ENCODE measurements at places on chromosomes 4 and X.

DNA sequence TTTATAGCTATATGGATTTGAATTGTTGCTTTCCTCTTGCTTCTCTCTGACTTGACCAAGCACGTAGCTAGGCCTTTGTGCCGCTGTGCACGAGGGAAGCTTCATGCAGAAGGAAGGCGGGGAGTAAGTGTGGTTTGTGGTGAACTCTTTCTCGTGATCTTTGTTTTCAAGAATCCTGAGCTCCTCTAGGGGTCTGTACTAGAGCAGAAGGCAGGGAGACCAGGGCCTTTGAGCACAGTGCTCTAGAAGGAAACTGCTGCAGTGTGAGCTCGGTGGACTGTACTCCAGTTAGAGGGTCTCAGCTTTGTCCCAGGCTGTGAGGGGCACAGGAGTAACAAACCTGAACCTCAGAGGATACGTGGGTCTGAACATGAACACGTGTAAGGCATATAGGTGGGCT is 49.0 kb downstream of the AGA start:
- no peak for DNase-seq

- no peak for DNase-seq
Observed at GRCh38 chrX:63765712-63766111, 19.3 kb downstream of the ARHGEF9 start.

GRCh38 chrX:17411205-17411604 is 36.2 kb downstream of the NHS start:
- no peak for DNase-seq

DNA sequence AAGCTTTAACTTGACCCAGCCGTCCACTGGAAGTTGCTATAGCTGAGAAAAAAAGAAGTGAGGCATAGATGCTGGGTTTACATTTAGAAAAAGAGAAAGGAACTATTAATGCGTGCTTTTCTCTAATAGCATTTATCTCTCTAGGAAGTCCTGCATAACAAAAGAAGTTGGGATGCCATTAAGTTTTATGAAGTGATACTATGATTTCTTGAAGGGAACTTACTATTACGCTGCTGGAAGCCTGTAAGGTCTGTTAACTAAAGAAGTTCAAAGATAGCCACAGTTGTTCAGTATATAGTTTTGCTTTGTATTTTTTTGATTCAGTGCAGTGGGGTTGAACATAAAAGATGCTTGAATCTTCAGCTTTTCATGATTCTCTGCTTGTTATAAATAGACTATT is 203.4 kb downstream of the CCSER1 start:
- DNase-seq, result no peak

DNA sequence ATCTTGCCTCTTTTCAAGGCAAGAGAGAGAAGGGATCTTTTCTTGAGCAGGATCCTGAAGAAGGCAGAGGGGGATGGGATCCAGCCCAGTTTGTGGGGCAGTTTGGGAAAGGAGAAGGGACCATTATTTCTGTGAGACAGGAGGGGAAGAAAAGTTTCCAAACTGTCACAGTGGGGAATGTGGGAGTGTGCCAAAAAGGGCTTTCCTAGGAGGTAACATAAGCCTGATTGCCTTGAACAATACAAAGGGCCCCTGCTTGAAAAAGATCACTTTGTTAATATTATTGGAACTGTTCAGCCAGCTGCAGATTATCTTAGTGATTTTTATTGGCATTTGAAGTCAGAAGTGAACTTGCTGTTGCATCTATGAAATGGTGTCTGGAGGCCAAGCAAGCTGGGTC is 55.2 kb downstream of the MTM1 start:
- DNase-seq, result no peak

DNA sequence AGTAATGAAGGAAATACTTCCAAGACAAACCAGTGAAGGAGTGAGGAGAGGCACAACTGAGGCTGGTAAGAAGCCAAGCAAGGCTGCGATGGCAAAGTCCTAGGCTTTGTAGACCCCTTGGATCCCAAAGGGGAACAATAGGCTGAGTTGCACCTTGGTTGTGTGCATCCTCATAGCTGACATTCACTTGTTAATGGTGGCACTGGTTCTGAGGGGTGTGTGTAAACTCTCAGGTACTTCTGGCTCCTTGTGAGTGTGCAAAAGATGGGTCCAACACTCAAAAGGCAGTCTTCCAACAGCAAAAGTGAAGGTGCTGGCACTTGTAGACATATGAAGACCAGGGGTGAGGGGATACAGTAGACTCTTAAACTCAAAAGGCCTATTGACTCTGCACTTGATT is 60.5 kb downstream of the CCNG2 start:
- no peak for DNase-seq

GRCh38 chr4:65381648-65382047 is 288.6 kb downstream of the EPHA5 start:
- no peak for DNase-seq

GRCh38 chr4:2995546-2996265 is 32.3 kb downstream of the GRK4 start:
- DNase-seq, result no peak

DNA sequence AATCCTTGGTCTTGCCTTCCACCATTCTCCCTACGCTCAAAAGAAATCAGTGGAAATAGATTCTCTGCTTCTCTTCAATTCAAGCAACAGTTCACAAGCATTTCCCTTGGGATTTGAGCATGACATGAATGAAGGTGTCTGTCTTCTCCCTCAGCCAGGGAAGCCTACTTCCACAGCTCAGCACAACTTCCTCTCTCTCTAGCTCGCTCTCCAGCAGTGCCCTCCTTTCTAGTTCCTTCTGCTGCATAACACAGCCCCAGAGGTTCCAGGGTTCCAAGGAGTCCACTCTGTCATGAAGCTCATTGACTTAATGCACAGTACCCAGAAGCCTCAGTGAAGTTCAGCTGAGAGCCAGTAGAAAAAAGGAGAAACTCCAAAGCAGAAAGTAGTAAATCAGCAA is 81.3 kb downstream of the PLS3 start:
- no peak for DNase-seq

All from retina (tissue), 1 donor.